NCI-H1417 (cell line): ENCODE measurements at places on chromosomes 5 and 9.

DNA sequence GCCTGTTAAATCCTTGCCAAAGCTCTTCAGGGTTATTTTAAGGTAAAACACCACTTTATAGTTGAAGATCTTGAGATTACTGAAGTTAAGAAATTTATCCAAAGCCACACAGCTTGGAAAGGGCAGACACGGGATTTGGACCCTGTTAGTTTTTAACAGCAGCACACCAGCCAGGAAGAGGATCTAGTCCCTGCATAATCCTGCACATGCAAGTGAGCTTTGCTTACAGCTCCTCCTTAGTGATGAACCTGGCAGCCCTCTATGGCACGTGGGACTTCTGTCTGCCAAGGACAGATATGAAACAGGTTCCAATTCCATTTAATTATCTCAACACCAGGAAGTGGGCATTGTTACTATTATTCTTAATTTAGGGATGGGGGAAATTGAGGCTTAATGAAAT, 108.7 kb downstream of the TRIM32 start:
- no peak for DNase-seq

GRCh38 chr9:127734247-127734746, 797 bp downstream of the TOR2A start:
- peak; percentile 65 for DNase-seq

GRCh38 chr9:14722391-14723035, at the start of gene CER1:
CER1 (minus strand) TSS chr9:14722733; CDS start chr9:14722672, 61 bp downstream.
- peak; percentile 64 for DNase-seq

DNA sequence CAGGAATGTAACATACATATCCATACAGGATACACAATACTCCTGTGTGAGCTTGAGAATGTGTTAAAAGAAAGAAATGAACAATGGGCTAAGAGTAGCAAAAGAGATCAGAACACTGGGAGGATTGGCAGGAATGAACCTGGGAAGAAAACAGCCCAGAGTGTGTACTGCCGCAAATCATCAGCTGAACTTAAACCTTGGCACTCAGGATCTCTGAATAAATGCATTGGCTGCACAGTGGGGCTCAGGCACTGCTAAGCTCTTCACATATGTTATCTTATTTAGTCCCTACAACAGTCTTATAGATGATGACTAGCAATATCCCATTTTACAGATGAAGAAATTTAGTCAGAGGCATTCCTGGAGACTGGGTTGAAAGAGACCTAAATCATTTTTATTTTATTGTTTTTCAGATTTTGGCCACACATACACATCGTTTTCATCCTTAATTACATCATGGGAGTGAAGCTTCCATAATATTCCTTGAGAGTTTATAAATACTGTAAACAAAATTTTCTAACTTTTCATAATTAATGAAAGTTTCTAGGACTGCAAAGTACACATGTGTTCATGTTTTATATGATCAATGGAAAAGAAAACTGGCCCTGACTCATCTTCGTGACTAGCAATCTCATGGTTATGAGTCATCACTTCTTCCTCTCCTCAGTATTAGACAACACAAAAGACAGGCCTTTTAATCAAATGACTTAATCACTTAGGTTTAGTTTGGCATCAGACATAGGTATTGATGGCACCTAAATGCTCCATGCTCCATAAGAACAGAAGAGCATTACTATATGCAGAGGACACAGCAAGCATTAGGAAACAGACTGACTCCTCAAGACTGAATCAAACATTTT, 59.2 kb downstream of the CDH18 start:
- no peak for DNase-seq

DNA sequence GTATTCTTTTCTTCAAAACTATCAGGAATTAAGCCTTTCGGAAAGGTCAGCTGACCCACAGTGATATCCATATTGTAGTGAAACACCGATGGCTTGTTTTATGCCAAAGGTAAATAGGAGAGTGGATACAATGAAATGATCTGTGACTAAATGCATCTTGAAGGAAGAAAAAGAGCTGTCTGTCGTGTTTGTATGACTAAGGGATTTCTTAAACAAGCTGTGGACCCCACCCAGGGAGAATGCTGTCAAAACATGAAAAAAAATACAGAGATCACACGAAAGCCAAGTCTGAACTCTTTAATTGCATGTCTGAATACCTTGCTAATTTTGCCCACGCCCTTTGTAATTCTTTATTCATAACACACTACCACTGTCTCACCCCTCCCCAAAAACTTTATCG, 286.4 kb upstream of the WWC1 start:
- no peak for DNase-seq
